ENCODE measurements at places on chromosomes 1 and 21. TPM values are rescaled to one million over a fixed set of nuclear protein-coding genes. Genes with fewer than 3 reads are reported as not detected.

The CHIA gene
- not detected for total RNA-seq

GRCh38 chr21:41387042-41387819 is 25.4 kb downstream of the MX2 start:
- no peak for DNase-seq

The BARHL2 gene
- not detected for total RNA-seq

DNA sequence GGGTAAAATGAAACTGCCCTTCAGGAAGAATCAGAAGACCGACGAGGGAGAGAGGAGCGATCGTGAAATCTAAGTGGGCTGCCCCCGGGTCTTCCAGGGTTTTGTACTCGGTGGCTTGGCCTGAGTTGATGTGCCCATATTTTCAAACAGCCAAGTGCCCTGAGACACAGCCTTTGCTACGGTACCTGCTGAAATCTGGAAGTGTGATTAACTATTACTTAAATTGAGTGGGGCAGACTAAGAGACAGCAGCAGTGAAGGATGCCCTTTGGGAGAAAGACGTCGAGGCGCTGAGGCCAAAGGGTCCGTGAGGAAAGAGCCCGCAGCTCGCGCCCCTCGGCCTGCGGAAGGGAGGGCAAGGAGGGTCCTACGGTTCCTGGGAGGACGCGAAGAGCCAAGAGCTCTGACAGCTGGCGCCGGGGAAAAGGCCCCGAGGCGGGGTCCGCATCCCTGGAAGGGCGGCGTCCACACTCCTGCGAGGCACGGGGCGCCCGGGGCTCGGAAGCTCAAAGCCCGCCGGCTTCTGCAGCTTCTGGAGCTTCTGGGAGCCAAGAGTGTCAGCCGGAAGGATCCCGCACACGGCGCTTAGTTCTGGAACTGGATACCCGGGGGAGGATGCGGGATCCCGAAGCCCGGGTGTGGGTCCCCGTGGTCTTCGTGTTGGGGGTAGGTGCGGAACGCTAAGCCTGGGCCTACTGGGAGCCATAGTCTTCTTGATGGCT is 15.4 kb upstream of the RNU1-4 start:
- no peak for DNase-seq

GRCh38 chr1:206674236-206674635 is 10.5 kb upstream of the MAPKAPK2 start:
- DNase-seq, result no peak

Data from pulmonary artery endothelial cell (primary cell).